ENCODE measurements at places on chromosomes 11 and 22.

- no peak for DNase-seq
Measured at GRCh38 chr22:35634943-35635540, 13.2 kb upstream of the APOL6 start.

GRCh38 chr11:5071799-5072198, 2.4 kb downstream of the OR52E1 start:
- DNase-seq: no peak

DNA sequence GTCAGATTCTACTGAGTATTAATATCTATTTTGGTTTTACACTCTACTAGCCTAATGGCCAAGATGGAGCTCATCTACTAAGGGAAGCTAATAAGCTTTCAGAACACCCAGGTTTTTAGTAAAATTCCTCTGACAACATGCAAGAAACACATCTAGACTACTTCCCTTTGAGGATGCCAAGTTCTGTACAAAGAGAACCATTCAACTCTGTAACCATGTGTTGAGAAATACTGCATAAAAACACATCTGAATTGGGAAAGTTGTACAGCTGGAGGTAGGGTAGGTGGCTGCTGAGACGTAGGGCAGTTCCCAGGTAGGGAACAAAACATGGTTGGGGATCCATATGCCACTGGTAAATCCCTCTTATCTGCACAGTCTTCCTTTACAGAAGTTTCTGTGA, 66.2 kb downstream of the SC5D start:
- DNase-seq: no peak

GRCh38 chr22:31921106-31921505, 23.2 kb upstream of the YWHAH start:
- DNase-seq: no peak

- DNase-seq: no peak
Measured at GRCh38 chr22:19218541-19219233, 40.2 kb upstream of the SLC25A1 start.

GRCh38 chr11:96223083-96223482, 119.9 kb downstream of the MAML2 start:
- DNase-seq: no peak

DNA sequence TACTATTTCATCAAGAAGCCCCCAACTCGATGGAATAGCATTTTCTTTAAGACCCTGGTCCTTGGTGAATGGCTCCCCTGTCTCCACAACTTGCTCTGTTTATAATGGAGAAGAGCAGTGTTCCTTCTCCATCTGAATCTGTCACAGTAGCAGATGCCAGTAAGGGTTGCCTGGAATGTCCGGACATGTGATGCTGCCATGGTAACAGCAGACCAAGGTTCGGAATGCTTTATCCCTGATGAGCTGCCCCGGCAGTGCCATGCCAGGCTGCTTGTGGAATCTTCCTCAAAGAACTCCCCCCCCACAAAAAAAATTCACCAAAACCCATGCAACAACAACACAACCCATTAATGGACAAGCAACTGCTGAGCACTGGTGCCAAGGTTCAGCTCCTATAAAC, 72.5 kb downstream of the KCNC1 start:
- DNase-seq: no peak

GRCh38 chr22:30089655-30089974, 9.4 kb downstream of the HORMAD2 start:
- DNase-seq: no peak

DNA sequence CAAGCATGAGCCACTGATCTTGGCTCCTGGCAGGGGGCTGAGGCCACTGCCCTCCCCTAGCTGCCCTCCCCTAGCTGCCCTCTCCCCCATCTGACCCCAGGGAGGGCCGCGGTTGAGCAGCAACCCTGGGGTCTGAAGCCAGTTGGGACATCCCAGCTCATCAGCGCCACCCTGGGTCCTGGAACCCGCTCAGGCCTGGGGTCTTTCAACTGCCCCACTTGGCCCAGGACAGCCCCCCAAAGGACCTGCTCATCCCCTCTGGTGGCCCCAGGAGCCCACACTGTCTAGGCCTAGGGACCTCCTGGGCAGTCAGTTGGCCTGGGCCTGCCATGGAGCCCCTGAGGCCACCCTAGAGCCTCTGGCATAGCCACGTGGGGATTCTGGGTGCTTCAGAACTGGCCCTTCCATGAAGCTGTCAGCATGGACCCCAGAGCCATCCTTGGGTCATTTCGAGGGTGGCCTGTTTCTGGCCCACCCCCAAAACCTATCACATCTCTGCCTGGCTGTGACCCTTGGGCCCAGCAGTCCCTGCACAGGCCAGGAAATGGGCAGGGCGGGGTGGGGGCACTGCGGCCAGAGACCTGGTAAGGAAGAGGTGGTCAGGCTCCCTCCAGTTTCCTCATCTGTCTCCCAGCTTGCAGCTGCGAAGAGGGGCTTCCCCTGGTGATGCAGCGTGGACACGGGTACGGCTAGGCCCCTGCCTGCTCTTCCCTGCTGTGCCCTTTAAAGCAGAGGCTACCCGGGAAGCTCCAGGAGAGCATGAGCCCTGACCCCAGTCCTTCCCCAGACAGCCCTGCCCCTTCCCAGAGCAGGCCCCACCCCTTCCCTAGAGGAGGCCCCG, 37.9 kb downstream of the MUC2 start:
- no peak for DNase-seq

Measured in NCI-H510A treated with DMSO at 0.1 percent for 48 hours (cell line).